Esophagus muscularis mucosa (tissue), 4 donors: ENCODE measurements at places on chromosomes 4 and X. TPM values are rescaled to one million over a fixed set of nuclear protein-coding genes. Genes with fewer than 3 reads are reported as not detected.

DNA sequence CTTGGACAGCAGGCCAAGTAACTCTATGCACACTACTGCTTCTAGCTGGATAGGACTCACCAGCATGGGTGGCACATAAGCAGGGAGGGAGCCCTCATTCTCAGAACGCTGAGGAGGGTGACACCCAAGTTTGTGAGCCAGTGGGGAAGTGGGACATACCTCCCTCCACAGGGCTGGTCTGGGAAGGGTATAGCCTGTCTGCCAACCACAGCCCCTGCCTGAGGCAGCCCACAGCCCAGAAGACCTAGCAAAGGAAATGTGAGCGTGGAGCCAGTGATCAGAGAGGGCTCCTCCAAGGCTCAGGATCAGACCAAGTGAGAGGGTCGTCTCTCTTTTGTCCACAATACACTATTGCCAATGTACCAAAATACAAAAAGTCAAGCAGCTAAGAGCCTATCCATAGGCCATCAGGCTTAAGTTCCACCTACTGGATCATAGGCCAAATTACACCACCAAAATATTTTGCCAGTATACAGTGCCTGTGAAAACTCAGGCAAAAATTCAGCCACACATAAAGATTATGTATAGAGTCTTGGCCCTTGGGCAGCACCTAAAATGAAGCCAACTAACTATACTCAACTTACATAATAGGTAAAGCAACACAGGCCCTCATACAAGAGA lies 1203.1 kb downstream of the PCDH18 start:
- DNase-seq, result no peak

GRCh38 chrX:39222346-39223113 lies 421.3 kb downstream of the MID1IP1 start:
- no peak for DNase-seq

DNA sequence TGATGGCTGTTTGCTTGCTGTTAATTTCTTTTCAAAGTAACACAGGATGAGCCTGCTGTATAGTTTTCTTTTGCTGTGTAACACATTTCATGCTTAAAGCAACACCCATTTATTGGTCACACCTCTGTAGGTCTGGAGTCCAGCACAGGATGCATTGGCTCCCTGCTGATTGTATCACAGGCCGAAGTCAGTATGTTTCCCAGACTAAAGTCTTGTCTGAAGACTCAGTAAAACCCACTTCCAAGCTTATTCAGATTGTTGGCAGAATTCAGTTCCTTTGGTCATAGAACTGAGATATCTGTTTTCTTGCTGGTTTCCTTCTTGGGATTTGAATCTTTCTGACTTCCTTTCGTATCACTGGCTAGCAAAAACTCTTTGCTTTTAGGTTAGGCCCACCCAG lies 54.3 kb downstream of the LRP2BP start:
- no peak for DNase-seq

GRCh38 chr4:113637823-113638561 lies 123.5 kb downstream of the CAMK2D start:
- DNase-seq, result no peak

GRCh38 chr4:58566260-58566659 lies 1456.1 kb upstream of the IGFBP7 start:
- no peak for DNase-seq

GRCh38 chrX:95974890-95975289 lies 709.8 kb upstream of the DIAPH2 start:
- DNase-seq, result no peak

- DNase-seq, result no peak
These were observed 303.5 kb downstream of the ANKRD50 start for GRCh38 chr4:124409044-124409443.

GABRG1 gene
- total RNA-seq, result under 0.01 TPM

DACH2 gene
- total RNA-seq, result 0.39 TPM
